ENCODE measurements at places on chromosomes 2 and 18.

DNA sequence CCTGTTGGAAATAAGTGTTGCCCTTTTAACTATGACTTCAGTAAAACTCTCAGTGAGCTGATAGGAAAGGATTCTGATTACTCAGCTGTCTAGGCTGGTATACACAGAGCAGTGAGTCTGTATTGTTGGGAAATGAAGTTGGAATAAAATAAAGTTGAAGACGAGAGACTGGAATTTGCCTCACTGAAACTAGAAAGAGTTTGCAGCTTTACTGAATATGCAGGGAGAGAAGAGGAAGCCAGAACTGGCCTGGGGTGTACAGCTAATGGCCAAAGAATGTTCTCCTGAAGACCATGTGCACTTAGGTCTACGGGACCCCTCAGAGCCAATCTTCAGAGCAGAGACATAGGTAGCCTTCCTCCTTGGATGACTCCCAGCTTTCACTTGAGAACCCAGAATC, 26.5 kb downstream of the EIF4E2 start:
- no peak for DNase-seq

- DNase-seq = no peak
Observed at GRCh38 chr2:206471524-206472062, 28.3 kb downstream of the ADAM23 start.

GRCh38 chr18:10453806-10454680, at the start of gene APCDD1:
TSS of gene APCDD1 (plus strand) at chr18:10454635. CDS start at chr18:10454982, 347 bp downstream.
- no peak for DNase-seq

GRCh38 chr2:190497428-190497827, 37.1 kb downstream of the NEMP2 start:
- no peak for DNase-seq

DNA sequence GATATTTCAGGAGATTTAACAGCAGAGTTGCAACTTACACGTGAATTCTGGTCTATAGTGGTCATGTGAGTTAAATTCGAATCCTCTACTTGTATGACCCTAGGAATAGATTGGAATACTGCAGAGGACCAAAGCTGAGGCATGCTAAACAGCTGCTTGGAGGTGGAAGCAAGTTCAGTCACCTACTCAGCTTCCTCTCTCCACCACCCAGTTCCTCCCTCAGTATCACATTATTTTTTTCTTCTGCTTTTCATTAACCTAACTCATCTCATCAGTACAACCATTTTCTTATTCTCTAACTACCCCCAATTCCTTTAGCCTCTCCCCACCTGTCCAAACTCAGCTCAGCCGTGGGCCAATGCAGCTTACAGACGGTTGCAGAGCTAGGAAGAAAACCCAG, 385.5 kb downstream of the SETBP1 start:
- DNase-seq = no peak

- no peak for DNase-seq
Observed at GRCh38 chr2:23293731-23294130, 91.2 kb upstream of the KLHL29 start.

GRCh38 chr2:65607662-65608305, 175.4 kb upstream of the SPRED2 start:
- no peak for DNase-seq

GRCh38 chr2:63856303-63856603, 14.6 kb downstream of the UGP2 start:
- DNase-seq = peak; percentile 45

DNA sequence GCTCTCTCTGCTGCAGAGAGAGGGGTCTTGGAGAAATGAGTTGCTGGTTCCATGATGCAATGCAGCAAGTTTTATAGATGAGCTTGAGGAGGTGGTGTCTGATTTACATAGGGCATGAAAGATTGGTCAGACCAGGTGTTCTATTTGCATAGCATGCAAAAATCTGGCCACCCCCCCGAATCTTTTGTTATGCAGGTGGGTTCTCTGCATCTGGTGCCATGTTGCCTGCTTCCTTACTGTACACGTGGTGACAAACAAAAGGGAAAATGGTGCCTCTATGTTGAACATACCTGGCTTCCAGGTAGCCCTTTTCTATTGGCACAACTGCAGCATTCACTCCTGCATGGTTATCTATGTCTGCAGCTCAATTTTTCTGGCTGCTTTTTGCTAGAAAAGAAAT, 169.4 kb downstream of the GALNT1 start:
- DNase-seq = no peak

- DNase-seq = no peak
Observed at GRCh38 chr18:28999726-29000125, 822.8 kb upstream of the CDH2 start.

DNA sequence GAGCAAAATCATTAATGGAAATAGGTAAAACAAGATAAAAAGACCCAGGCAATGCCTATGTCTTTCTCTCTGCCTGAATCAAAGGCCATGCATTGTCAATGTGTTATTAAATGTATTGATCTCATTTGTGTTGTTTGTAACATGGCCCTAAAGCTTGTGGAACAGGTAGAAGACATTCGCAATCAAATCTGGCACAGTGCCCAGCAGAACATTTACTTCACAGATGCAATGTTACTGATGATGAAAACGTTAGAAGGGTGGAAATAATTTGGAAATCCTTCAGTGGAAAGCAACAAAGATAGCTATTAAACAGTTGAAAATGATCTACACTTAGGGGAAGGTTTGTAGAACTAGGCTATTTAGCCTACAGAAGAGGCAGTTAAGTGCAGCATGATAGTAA, 368.2 kb downstream of the EPHA4 start:
- no peak for DNase-seq

GRCh38 chr18:955384-956066, 50.9 kb downstream of the ADCYAP1 start:
- no peak for DNase-seq

DNA sequence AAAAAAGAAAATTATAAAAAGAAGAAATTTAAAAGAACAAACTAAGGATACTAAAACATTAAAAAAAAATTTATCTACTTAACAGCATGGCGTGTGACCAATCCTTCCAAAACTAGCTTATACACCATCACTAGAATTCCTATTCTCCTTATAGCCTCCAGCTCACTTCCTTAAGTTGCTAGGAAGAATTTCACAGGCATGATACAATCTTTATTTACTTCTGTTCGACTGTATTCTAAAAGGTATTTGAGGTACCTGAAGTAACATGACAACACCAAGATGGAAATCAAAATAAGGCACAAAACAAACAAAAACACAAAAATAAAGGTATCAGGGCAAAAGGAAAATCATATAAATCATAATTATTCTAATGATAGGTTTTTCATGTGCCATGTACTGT, 360.7 kb downstream of the FIGN start:
- DNase-seq = no peak

DNA sequence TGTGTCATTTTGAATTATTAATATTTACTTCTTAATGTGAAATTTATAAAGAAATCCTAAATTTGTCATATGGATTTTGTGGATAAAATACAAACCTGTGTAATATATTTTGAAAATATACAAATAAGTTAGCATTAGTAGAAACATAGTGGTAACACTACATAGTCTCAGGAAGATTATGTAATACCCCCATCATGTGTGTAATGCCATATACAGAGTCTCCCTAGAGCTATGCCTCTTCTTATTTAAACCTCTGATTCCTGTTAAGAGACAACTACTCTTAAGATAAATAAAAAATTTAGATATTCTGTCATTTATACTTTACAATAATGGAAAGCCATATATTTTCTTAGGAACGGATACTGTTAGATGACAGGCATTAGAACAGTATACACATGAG, 2012.0 kb upstream of the LRRTM1 start:
- DNase-seq = no peak

DNA sequence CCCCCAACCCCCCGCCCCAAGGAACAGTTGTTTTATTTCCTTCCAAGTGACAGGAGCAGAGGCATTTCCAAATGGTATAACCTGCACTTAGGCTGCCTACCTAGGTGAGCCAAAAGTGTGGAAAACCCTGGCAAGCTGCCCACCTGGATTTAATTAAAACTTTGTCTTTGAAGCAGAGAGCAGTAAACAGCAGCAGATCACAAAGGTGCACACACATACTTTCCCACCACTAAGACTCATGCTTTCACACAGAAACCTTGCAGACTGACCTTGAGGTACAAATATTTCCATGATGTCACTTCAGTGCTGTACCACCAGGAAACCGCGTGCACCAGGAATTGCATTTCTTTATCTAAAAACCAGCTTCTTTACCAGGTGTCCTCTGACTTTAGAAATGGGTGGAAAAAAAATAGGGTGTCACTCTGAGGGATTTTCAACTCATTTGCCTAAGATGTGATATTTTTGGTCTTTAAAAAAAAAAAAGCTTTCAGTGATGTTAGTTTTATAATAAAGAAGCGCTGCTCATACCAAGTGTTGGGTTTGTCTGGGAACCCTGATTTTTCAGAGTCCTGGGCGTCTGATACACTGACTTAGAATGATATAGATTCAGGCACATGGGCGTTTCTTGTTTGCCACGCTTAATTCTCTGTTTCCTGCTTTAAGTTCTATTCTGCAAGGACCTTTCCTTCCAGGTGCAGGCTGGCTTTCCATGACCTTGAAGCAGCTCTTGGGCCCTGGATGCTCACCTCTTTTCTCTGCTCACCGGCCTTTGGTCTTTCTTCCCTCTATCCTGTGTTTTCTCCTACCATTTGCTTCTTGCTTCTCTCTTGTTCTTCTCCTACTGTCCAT, 70.7 kb upstream of the BCL2L11 start:
- no peak for DNase-seq

- DNase-seq = no peak
Observed at GRCh38 chr2:128038411-128038810, 10.6 kb upstream of the SAP130 start.

DNA sequence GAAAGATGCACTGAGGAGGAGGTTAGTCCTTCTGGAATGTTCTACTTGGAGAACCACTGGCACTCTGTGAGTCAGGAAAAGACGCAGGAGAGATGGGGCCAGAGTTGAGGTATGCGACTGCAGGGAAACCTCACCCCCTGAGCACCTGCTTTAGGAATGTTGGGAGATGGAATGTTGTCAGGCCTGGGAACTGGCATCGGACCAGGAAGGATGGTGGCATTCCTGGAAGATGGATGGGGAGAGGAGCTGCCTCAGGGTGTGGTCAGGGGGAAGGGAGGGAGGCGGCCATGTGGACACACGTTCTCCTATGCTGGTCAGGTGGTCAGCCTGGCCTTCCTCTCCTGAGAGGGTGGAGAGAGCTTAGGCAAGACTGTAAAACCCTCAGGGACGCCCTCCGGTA, 146.3 kb downstream of the CELF4 start:
- DNase-seq = no peak

- DNase-seq = no peak
Observed at GRCh38 chr2:195451160-195451559, 205.9 kb upstream of the SLC39A10 start.
